Eye (tissue), 1 donor: ENCODE measurements at places on chromosomes 5 and 9.

- DNase-seq = no peak
These were observed 34.9 kb downstream of the LURAP1L start for GRCh38 chr9:12809720-12810119.

DNA sequence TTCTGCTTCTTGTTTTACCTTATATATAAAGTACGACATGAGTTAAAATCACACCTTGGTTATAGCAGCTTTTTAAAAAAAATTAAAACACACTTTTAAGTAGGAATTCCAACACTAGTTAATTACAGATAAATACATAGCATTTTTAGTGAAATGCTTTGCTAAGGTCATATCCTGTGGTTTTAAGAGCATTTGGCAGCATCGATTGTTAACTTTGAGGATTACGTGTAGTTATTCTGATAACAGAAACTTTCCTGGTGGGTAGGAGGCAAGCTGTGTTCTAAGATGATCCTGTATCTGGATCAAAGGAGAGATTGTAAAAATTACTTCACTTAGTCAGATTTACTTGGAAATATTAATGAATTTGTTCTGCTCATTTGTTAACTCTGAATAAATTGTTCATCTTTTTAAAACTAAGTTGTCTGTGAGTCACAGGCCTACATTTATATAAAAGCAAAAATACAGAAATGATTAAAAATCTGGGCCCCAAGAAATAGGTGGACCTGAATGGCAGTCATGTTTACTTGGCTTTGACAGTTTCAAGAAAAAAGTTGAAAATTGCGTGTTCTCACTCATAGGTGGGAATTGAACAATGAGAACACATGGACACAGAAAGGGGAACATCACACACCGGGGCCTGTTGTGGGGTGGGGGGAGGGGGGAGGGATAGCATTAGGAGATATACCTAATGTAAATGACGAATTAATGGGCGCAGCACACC, 58.3 kb downstream of the TRIO start:
- DNase-seq = no peak

DNA sequence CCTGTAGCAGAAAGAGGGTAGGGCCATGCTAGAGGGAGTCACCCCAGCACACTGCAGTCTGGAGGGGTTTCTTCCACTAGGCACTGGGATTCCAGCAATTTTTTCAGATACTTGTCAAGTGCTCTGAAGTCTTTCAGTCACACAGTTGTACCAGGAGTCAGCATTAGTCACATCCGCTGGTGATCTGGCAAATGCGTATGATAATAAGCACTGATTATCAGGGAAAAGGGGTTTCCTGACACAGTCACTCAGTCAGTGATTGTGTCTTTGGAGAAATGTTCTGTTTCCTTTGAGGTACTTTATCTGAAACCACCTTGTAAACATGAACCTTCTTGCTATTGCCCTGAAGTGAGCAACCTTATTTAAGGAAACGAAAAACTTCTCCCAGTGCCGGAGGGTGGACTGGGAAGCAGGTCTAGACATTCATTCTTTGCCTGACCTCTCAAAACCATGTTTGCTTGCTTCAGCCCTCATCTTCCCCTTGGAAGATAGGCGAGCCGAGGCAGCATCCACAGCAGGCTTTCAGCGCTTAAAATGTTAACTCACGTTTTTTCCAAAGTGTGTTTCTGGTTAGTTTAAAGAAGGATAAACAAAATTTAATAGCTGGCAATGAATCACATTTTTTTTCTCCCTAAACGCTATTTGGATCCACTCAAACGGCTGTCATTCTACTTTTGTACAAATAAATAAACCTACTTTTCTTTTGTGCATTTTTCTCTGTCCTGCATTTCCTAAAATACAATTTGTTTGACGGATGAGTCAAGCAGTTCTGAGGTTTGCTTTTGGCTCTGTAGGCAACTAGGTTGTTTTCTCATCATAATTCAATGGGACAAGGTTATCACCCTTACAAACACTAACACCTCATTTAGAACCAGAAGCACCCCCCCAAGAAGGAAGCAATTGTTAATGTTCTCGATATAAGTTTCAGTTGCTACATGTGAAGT, 77.7 kb downstream of the FOXD1 start:
- DNase-seq = no peak

DNA sequence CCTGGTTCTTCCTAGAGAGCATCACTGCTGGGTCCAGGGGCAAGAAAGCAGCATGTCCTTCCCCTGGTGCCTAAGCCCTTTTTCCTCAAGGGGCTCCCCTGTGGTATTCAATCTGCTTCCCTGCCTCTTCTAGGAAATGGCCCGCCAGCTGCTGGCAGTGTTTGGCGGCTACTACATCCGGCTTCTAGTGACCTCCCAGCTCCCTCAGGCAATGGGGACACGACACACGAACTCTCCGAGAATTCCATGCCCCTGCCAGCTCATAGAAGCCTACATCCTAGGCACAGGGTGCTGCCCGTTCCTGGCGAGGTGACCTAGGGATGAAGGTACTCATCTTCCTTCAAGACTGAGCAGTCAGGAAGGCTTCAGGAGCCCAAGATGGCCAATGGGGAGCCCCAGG, 14.6 kb downstream of the TEX53 start:
- no peak for DNase-seq

DNA sequence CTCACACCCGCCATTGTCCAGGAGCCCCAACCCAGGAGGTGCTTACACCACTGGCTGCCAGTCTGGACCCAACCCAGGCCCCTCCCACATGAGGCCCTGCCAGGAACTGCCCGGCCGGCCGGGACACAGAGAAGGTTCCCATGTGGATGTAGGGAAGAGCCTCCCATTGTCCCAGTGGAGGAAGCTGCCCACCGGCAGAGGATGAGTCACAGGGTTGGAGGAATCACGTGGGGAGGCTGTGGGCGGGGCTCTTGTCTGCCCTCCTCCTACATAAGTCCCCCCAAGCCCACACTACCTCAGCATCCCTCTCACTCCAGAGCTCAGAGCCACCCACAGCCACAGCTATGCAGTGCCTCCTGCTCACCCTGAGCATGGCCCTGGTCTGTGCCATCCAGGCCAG, 26.1 kb downstream of the PAEP start:
- no peak for DNase-seq

- no peak for DNase-seq
These were observed 75.0 kb upstream of the FST start for GRCh38 chr5:53405396-53405795.

- DNase-seq = no peak
These were observed 42.7 kb upstream of the IRX4 start for GRCh38 chr5:1925111-1926070.

GRCh38 chr9:3467593-3468219, 58.1 kb downstream of the RFX3 start:
- peak; percentile 67 for DNase-seq

DNA sequence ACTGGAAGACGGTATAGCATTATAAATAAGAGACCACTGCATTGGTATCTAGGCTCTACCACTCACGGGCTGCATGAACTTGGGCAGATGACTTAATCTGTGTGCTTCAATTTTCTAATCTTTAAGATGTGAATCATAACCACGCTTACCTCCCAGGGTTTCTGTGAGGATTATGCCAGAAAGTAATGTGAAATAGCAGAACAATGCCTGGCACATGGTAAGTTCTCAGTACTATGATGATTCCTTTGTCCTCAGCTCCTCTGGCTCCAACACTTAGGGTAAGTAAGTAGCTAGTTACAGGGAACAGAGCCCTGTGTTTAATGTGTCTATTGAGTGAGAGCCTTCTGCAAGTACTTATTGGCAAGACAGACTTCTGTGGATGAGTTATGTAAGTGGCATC, 31.1 kb downstream of the POU4F3 start:
- no peak for DNase-seq

DNA sequence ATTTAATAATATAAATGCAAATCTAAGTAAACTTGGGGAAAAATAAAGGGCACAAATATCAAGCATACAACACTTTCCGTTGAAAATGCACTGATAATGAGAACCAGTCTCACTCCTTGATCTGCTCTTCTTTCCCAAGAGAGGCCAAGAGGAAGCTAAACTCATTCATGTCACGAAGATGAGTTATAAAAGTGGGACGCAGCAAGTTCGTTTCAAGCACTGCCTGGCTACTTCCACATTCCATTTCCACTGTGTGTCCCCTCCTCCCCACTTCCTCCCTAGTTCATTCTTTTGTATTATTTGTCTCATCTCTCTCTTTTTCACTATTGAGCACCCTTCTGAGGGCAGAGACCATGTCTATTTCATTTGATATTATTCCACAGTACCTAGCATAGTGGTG, 158.1 kb downstream of the SLC24A2 start:
- DNase-seq = peak; percentile 21

- DNase-seq = peak; percentile 61
These were observed 47.6 kb downstream of the PDCD1LG2 start for GRCh38 chr9:5557606-5558587.

- peak; percentile 84 for DNase-seq
These were observed 188.2 kb downstream of the CRB2 start for GRCh38 chr9:123544007-123544827.
